ENCODE measurements at places on chromosomes 16 and 17.
A peak's percentile ranks its signal among the peaks of the same experiment; 100 is the strongest.

- no peak overlapping the region for H3K4me3 ChIP-seq
- H3K4me1 ChIP-seq, result peaks cover 6% of the 10 kb centered on the region
- peaks cover 5% of the 10 kb centered on the region for H3K36me3 ChIP-seq
- H3K27me3 ChIP-seq, result no peaks in the 10 kb centered on the region
These were observed 53.9 kb upstream of the ERN1 start for GRCh38 chr17:64183815-64184214.

GRCh38 chr17:28750178-28751047, 6.6 kb downstream of the TRAF4 start:
- H3K4me3 ChIP-seq, result no peak overlapping the region
- DNase-seq, result peak; percentile 90
- H3K27me3 ChIP-seq, result no peaks in the 10 kb centered on the region
- peaks cover 30% of the 10 kb centered on the region for H3K36me3 ChIP-seq
- H3K4me1 ChIP-seq, result peaks cover 24% of the 10 kb centered on the region

DNA sequence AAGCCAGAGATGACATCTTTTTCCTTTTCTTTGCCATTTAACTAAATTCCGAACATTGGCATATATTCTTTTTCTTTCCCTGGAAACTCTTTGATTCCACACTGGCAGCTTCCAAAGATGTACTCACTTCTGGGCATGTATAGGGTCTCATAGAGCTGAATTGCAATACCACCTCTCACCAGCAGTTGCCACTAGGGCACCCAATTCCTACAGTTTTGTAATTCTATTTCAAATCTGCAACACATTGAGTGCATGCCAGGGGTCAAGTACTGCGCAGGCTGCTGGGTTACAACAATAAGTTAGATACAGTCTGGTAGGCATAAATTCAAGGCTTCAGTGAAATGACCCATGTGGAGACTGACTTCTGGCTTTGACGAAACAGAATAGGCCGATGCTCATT, 208.8 kb upstream of the NLRP1 start:
- no peak overlapping the region for H3K27ac ChIP-seq
- H3K4me1 ChIP-seq, result peaks cover 11% of the 10 kb centered on the region
- no peak overlapping the region for H3K4me3 ChIP-seq
- H3K36me3 ChIP-seq, result no peaks in the 10 kb centered on the region
- no peaks in the 10 kb centered on the region for H3K27me3 ChIP-seq

DNA sequence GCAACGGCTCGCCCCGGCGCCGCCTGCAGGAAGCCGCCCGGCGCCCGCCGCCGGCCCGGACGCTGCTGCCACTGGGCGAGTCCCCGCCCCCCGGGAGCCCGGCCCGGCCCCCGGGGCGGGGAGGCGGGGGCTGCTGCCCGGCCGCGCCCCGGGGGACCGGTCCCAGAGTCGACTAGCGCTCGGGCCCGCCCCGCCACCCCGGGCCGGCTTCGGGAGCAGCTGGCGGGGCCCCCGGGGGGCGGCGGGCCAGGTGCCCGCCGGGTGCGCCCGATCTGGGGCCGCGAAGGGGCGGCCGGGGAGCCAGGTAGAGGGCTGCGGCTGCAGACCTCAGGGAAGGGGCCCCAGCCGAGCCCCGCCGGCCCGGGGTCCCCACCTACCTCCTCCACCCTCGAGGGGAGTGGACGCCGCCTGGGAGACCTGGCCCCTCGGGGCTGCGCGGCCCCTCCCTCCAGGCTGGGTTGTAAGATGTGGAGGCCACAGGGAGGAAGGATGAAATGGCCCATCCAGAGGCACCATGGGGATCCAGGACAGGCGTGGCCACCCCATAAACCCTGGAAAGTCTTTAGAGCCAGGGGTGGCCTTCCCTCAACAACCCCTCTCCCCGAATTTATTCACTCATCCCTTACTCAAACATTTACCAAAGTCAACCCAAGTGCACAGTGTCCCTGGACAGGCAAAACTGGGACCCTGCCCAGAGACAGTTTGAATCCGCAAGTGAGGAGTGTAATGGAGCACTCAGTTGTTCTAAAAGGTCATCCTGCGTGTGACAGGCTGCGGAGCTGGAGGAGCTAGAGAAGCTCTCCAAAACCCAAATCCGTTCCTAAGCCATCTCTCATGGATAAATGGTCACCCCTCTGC, at the start of gene CDYL2:
CDYL2 (minus strand) TSS at position 73 of the 858 bp plus-strand sequence. CDS start 425 bp downstream, outside the sequence.
- H3K4me1 ChIP-seq, result peaks cover 21% of the 10 kb centered on the region
- peak within 1 kb of the TSS; percentile 47 for H3K27ac ChIP-seq
- no peaks in the 10 kb centered on the region for H3K27me3 ChIP-seq
- no peaks in the 10 kb centered on the region for H3K36me3 ChIP-seq
- H3K4me3 ChIP-seq, result peak within 1 kb of the TSS; percentile 71

DNA sequence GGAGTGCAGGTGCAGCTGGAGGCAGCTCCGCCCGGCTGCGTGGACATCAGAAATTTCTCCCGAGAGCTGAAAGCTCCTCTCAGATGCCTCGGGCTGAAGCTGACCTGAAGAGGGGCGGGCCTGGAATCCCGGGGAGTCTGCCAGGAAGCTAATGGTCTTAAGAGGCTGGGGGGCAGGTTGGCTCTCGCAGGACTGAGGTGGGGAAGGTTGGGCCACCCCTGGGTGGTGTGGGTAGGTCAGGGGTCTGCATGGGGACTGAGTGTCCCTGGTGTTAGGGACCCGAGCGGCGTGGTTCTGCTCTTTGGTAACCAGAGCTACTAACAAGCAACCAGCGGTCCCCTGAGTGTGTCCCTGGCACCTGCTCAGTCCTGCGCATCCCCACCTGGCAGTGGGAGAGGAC, 3.5 kb downstream of the CHMP6 start:
- peaks cover 33% of the 10 kb centered on the region for H3K4me1 ChIP-seq
- DNase-seq, result no peak
- peaks cover 20% of the 10 kb centered on the region for H3K36me3 ChIP-seq
- H3K27ac ChIP-seq, result no peak overlapping the region
- H3K27me3 ChIP-seq, result no peaks in the 10 kb centered on the region
